ENCODE measurements at places on chromosomes 6 and 20. TPM values are rescaled to one million over a fixed set of nuclear protein-coding genes. Genes with fewer than 3 reads are reported as not detected.

GRCh38 chr6:43913375-43914271, 143.6 kb downstream of the VEGFA start:
- H3K27me3 ChIP-seq, result no peaks in the 10 kb centered on the region
- no peak overlapping the region for H3K4me3 ChIP-seq
- no peaks in the 10 kb centered on the region for H3K4me1 ChIP-seq
- H3K27ac ChIP-seq, result no peak overlapping the region

DNA sequence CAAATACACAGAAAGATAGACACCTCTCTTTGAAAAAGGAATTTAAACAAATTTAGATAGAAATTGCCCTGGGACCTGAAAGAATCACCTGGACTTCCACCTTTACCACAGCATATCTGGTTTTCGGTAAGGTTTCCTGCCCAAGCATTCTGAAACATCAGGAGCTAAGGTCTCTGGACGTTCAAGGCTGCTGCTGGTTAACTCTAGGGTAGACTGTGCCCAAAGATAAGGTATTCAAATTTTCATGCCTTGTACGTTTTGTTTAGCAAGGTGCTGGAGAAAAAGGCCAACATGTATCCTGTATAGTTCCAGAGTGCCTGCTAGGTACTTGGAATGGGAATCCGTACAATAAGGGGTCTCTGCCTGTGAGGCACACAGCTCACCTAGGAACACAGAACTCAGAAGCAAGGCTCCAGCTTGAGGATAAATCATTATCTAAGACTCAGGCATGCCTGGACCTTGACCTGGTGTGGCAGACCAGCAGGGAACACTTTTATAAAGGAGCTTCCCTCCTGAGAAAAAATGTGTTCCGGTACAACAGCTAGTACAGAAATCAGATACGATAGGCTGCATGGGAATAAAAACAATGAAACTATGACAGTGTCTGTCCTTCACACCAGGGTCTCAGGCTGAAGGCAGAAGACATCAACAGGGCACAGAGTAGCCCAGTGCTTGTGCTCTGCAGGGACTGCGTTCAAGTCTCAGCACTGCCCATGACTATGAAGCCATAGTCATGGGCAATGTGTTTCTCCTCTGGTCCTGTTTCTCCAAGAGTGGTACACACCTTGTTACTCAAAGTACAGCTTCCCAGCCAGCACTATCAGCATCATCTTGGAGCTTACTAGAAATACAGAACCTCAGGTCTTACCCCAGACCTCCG, 70.4 kb downstream of the METTL24 start:
- DNase-seq, result no peak
- H3K4me1 ChIP-seq, result peaks cover 12% of the 10 kb centered on the region
- H3K27ac ChIP-seq, result no peak overlapping the region

GRCh38 chr20:906001-906520, 10.1 kb downstream of the ANGPT4 start:
- no peak overlapping the region for H3K27ac ChIP-seq
- no peaks in the 10 kb centered on the region for H3K36me3 ChIP-seq
- DNase-seq, result no peak
- no peaks in the 10 kb centered on the region for H3K4me1 ChIP-seq
- no peak overlapping the region for H3K4me3 ChIP-seq

DNA sequence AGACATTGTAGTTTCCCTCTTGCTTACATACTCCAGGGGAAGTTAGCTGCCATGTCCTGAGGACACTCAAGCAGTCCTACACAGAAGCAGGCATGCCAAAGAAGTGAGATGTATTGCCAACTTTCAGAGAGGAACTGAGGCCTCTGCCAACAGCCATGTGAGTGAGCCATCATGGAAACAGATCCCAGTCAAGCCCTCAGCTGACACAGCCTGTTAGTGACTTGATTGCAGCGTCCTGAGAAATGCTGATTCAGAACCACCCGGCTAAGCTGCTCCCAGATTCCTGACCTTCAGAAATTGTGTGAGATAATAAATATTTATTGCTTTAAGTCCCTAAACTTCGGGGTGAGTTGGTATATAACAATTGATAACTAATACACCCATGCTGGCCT, 38.1 kb downstream of the GSTA2 start:
- DNase-seq, result no peak
- H3K4me3 ChIP-seq, result no peak overlapping the region
- H3K36me3 ChIP-seq, result no peaks in the 10 kb centered on the region
- H3K4me1 ChIP-seq, result peaks cover 66% of the 10 kb centered on the region
- peak overlapping the region; percentile 63 for H3K27ac ChIP-seq

GRCh38 chr20:53642196-53643030, 48.8 kb upstream of the ZNF217 start:
- H3K36me3 ChIP-seq, result no peaks in the 10 kb centered on the region
- peaks cover 12% of the 10 kb centered on the region for H3K4me1 ChIP-seq
- peak overlapping the region; percentile 27 for H3K4me3 ChIP-seq
- no peaks in the 10 kb centered on the region for H3K27me3 ChIP-seq

DNA sequence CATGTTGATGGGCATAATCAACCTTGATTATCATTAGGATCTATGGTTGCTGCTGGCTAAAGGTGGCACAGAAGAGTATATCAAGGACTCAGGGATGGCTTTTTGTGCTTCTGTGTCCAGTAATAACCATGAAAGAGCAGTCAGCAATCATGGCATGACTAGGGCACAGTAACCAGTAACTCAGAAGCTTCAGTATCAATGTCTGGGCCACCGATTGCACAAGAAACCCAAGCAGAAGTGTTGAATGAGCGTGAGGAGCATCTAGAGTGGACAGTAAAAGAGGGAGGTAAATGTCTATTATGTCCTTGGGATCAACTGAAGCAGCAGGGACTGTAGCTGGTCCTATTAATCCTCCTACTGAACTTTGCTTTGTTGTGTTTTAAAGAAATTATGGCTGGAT, 81.5 kb upstream of the F13A1 start:
- no peaks in the 10 kb centered on the region for H3K27me3 ChIP-seq
- DNase-seq, result no peak
- no peaks in the 10 kb centered on the region for H3K4me1 ChIP-seq
- no peaks in the 10 kb centered on the region for H3K36me3 ChIP-seq

SLC13A3 gene
- total RNA-seq, result 4.9 TPM

COL21A1 gene
- total RNA-seq, result 52.6 TPM

SUMO4 gene
- total RNA-seq, result 5.6 TPM

UBE2C gene
- total RNA-seq, result not detected
